Fibroblast of skin of left biceps (primary cell): ENCODE measurements at places on chromosomes 2 and 18.

DNA sequence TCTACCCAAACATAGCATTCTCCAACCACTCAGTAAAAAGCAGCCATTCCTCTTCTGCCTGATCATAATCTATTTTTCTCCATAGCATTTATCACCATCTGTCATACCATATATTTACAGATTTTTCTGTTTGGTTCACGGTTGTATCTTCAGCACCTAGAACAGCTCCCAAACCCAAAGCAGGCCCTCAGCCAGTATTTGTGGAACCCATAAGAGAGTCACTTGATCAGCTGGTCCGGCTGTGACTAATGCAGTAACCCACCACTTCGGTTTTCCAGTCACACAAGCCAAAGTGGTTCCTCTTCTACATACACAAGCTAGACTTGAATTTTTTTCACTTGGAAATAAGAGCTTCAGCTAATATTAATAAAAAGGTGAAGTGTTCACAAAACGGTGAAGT, 511.6 kb upstream of the CELF4 start:
- no peak for DNase-seq

GRCh38 chr2:109225170-109225782, 96.3 kb downstream of the SH3RF3 start:
- DNase-seq, result no peak

- no peak for DNase-seq
Observed at GRCh38 chr2:127810156-127810618, 784 bp downstream of the WDR33 start.

GRCh38 chr2:96399342-96400048, 63.9 kb downstream of the NCAPH start:
- DNase-seq, result no peak

DNA sequence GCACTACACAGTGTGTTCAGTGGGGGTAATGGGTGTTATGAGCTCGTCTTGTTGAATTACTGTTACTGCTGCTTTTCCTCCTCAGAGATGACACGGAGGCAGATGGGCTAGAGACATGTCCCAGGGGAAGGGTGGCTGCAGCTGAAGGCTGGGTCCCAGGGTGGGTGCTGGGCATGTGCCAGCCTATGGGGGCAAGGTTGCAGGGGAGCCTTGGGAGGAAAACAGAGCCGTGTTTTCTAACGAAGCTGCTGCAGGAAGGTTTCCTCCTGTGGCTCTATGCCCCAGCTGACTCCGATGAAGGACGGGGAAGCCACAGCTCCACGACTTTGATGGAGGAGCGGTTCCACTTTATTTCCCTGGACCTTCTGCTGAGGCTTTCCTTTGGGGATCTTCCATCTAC, 42.4 kb downstream of the ASB18 start:
- DNase-seq, result no peak

- no peak for DNase-seq
Observed at GRCh38 chr2:133334923-133335322, 233.3 kb downstream of the NCKAP5 start.

DNA sequence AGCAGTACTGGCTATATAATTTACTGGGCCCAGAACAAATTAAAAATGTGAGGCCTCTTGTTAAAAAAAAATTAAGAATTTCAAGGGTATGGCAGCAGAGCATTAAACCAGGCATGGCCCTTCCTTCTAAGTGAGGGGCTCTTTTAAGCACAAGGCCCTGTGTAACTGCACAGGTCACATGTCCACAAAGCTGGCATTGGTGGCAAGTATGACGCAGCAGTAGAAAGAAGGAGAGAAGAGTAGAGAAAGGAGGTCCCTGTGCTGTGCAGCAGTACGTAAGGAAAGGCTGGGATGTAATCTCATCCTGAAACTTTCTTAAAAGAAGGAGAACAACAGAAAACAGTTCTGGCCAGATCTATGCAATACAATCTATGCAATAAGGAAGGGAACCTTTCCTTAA, 51.2 kb downstream of the MBD2 start:
- DNase-seq, result no peak
